ENCODE measurements at places on chromosomes 3 and 15. TPM values are rescaled to one million over a fixed set of nuclear protein-coding genes. Genes with fewer than 3 reads are reported as not detected.

Gene ATP8B4
- 0.68 TPM for total RNA-seq

Gene ESYT3
- not detected for total RNA-seq

Gene FHIT
- total RNA-seq: not detected

Gene IDH2
- 177 TPM for total RNA-seq

Gene AADACL2
- not detected for total RNA-seq

DNA sequence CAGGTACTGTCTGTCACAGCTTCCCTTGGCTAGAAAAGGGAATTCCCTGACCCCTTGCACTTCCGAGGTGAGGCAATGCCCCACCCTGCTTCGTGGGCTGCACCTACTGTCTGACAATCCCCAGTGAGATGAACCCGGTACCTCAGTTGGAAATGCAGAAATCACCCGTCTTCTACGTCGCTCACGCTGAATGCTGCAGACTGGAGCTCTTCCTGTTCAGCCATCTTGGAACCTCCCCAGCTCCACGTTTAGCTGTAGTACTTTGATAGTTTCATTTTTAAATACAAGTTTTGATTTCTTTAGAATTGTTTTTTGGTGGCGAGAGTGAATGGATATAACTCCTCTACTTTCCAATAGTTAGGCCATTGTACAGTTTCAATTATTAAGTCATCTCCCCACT, 17.8 kb upstream of the HDGFL3 start:
- no peak for DNase-seq

GRCh38 chr3:107633327-107634098, 110.8 kb downstream of the BBX start:
- DNase-seq: no peak

GRCh38 chr3:186751480-186751879, 31.9 kb upstream of the EIF4A2 start:
- DNase-seq: peak; percentile 16

GRCh38 chr3:185813691-185814215, 11.1 kb downstream of the IGF2BP2 start:
- no peak for DNase-seq

DNA sequence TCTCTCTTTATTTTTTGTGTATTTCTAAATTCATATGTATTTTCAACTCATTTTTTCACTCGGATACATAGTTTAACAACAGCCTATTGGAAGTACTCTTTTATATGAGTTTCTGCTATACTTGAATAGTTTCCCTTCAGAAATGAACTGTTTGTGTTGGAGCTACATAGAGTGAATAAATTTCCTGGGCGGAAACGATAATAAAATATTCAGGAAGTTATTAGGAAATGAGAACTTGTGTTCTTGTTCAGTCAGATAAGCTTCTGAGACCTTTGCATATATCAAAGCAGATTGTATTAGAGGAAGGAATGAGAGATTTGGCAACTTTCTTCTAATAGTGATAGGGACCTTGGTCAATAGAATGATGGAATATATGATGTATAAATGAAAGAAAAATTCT, 27.3 kb downstream of the NEO1 start:
- no peak for DNase-seq

DNA sequence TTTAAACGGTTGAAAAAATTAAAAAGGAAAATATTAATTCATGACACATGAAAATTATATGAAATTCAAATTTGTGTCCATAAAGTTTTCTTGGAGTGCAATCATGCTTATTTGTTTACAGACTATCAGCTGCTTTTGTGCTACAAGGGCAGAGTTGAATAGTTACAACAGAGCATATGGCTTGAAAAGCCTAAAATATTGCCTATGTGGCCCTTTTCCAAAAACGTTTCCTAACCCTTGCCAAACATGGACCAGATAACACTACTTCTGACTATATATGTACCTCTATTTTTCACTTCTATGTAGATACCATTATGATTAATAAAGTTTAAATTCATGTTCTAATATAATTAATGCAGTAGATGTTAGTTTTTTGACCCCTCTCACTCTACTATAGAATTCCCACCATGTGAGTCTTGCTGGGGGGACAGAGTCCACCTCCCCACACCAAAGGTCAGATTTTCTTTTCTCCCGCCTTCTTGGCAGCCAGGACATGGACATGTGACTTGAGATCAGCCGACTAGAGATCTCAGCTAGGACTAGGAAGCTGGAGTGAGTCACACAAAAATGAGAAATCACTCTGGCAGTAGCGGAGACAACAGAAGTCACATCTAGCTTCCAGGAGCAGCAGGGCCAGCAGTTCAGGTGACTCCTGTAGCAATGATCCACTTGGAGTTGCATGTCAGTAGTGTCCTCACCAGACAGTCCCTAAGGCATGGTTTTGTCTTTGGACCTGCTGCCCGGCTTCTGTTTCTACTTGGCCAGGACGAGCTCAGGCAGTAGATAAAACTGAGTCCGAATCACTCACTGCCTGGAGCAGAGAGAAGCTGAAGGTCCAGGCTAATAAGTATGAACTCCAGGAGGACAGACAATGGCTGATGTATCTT, 22.4 kb downstream of the CIAO2A start:
- DNase-seq: peak; percentile 52

GRCh38 chr3:134364061-134364935, 9.9 kb downstream of the AMOTL2 start:
- peak; percentile 94 for DNase-seq

DNA sequence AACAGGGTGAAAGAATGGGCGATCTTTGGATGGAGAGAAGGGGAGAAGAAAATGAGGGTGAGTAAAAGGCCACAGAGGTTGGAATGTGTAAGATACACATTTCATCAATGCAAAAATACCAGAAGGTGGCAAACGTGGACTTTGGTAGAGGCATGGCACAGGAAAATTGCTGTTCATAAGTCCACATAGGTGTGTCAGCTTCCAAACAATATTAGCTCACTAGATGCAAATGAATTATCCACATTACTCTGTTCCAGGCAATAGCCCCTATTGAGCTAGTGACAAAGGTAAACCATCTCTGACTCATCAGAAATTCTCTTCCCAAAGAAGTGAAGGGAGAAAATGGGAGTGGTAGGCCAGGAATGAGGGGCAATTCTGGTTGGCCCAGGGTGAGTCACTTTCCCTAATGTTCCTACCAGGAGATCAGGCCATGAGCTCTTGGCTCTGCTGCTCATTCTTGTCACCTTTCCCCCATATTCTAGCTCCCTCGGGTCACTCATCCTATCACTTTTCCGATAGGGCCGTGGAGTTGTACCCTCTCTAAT, 19.9 kb downstream of the ACKR2 start:
- no peak for DNase-seq

- DNase-seq: no peak
Measured at GRCh38 chr3:5489536-5489935, 302.0 kb downstream of the EDEM1 start.

DNA sequence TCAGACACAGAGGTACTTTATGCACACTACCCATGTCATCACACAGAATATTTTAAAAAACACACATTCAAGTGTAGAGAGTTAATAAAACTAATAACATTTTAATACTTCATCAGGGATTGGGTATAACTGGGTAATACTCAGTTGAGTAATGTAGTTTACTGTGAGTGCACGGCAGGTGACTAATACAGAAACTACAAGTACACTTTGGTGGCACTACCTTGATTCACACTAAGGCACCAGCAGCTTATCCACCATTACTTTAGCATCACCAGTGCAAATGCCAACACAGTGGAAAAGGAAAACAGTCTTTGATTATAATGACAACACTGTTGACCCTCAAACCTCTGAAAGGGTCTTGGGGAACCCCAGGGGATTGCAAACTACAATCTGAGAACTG, 33.6 kb downstream of the ZNF280D start:
- DNase-seq: no peak

DNA sequence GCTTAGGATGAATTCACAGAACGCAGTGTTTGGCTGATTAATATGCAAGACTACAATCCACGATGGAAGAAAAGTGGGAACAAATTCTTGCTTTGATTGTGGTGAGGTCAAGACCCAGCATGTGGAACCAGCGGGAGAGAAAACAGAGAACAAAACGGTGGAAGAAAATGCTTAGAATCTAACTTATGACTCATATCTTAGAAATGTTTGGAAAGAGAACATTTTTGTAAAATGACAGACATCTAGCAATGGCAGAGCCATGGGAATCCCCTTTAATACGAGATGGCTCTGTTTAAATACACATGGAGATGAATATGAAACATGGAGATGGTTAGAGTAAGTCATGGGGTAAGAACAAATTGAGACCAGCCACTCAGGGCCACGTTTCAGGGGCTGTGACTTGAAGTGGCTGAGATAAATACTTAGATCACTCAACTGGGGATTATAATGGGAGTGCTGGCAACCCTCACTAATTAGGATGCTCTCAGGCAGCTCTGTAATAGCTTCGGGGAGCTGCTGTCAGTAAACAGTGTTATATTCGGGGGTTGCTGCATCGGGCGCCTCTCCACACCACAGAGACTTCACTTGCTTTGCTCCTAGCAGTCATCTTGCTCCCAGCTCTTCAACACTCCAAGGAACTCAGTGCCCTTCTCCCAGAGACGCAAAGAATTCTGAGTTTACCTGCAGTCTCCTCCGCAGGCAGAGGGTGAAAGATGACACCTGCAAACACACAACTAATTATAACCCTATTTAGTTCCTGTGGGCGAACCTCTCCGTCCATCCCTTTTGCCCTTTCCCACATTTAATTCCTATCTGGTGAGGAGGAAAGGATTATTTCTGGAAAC, 68.0 kb upstream of the ONECUT1 start:
- DNase-seq: no peak
